Stimulated activated CD8-positive, alpha-beta memory T cell treated with anti-CD3 and anti-CD28 coated beads, Interleukin-4, amount 100 ng/mL, for 1 hour (primary cell): ENCODE measurements at places on chromosomes 13 and 19.

GRCh38 chr13:110542169-110542796 lies 19.2 kb downstream of the RAB20 start:
- no peak for DNase-seq

DNA sequence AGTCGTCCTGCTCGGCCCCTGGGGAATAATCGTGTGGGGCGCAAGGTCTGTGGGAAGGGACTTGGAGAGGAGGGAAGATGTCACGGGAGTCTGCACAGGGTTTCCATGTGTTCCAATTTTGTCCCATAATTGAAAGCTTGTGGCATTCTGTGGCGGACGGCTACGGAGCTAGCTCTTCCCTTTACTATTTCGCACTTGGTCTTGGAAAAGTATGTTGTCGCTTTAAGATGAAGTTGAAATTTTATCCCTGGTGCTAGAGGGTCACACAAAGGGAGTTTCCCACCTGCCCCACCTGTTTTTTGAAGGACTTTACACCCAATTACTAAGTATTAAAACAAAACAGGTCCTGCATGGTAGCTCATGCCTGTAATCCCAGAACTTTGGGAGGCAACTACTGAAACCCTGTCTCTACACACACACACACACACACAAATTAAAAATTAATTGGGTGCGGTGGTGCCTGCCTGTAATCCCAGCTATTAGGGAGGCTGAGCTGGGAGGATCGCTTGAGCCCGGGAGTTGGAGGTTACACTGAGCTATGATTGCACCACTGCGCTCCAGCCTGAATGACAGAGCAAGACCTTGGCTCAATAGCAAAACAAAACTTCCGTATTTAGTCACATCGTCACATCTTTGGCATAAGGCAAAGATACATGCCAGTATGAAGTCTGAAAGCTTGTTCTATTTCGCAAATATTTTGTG lies 967 bp upstream of the TPT1 start:
- no peak for DNase-seq

DNA sequence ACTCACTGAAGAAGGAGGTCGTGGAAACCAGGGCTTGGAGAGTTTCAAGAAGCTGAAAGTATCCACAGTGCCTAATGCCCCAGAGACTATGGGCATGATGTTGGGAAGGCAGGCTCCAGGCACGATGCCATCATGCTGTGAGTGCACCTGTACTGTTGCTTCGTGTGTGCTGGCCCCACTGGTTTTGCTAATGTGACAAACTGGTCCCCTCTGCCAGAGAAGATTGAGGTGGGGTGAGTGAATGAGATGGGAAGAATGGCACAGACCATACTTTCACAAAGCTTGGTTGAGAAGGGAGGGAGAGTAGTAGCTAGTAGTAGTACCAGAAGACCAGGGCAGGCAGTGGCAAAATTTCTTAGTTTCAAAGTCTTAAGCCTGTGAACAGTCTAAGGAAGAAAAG lies 19.0 kb upstream of the POP4 start:
- no peak for DNase-seq

DNA sequence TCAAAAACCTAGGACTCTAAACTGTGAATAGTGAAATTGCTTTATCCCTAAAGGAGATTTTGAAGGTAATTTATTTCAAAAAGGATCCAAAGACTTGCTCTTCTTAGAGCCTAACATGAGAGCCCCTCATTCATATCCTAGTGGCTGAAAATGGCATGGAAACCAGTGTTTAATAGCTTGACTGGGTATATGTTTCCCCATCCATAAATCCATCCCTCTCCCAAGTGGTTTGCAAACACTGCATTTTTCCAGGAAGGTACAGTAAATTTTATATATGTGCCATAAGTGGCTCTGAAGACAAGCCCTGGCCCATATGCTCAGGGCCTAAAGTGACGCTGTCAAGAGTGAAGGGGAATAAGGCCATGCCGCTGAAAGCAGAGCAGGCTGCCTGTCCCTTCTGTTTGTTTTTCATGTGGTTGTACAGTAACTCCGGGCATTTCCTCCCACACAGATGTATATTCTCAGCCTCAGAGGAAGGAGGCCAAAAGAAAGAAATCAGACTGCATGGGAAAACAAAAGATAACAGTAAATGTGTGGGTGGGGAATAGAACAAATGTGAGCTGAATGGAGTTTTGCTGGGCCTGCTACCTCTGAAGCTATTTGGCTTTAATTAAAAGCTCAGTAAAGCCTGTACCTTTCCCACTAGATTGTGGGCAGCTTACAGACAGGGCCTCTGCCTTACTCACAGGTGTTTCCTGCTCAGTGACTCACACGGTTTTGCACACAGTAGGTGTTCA lies 181.9 kb downstream of the PCDH9 start:
- no peak for DNase-seq

DNA sequence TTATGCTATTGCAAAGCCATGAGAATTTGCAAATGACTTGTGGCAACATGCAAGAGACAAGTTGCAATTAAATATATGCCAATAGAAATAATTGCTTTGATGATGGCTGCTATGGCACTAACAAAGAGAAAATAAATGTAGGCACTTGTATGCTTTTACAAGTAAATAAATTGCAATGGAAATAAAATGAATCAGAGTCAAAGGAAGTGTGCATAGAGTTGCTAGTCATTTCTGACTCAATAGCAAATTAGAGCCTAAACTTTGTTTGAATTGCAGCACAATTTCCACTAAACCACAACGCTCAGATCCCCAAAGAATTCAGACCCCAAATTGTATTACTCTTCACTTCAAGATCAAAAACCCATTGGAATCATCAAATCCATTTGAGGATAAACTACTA lies 792.1 kb upstream of the ARGLU1 start:
- no peak for DNase-seq

- no peak for DNase-seq
Measured at GRCh38 chr13:30529085-30529834, 63.5 kb upstream of the HMGB1 start.

GRCh38 chr13:86383151-86383550 lies 583.9 kb upstream of the SLITRK6 start:
- DNase-seq = no peak

DNA sequence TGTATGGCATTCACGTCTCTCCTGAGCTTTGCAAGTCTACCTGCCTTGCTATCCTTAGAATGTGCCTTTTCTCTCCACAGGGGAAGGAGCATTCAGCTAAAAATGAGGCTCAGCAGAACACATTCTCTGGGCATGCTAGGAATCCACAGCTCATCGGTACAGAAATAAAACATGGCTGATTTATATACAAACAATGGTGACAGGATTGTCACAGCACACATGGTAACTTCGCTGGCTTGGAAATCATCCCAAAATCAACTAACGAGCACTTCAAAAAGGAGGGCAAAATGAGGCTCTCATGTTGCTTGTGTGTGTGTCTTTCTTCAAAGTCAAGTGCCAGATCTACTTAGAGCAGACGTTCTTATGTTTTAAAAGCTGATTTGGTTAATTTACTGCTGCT lies 373.0 kb downstream of the FGF14 start:
- DNase-seq = no peak

DNA sequence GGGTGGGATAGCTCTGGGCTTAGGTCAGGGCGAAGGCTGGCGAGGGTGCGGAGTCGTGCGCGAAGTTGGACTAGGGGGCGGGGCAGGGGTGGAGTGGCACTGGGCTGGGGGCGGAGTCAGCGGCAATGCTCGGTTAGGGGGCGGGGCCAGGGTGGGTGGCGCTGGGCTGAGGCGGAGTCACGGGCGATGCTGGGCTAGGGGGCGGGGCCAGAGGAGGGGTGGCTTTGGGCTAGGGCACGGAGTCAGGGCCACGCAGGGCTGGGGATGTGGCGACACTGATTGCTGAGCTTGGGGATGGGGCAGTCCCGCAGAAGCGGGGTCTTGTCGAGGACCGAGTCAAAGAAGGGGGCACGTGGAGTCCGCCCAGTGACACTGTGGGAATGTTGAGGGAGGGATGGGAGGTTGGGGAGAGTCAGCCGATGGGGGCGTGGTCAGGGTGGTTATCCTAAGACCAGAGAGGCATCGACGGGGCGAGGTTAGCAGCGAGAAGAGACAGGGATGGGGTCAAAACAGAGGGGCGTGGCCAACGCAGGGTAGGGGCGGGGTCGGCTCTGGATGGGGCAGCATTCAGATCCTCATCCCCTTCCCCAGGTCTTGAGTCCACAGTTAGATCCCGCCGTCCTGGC lies 8.7 kb downstream of the HOMER3 start:
- peak; percentile 66 for DNase-seq

GRCh38 chr19:51480590-51480989 lies 2.3 kb downstream of the CEACAM18 start:
- DNase-seq = no peak

DNA sequence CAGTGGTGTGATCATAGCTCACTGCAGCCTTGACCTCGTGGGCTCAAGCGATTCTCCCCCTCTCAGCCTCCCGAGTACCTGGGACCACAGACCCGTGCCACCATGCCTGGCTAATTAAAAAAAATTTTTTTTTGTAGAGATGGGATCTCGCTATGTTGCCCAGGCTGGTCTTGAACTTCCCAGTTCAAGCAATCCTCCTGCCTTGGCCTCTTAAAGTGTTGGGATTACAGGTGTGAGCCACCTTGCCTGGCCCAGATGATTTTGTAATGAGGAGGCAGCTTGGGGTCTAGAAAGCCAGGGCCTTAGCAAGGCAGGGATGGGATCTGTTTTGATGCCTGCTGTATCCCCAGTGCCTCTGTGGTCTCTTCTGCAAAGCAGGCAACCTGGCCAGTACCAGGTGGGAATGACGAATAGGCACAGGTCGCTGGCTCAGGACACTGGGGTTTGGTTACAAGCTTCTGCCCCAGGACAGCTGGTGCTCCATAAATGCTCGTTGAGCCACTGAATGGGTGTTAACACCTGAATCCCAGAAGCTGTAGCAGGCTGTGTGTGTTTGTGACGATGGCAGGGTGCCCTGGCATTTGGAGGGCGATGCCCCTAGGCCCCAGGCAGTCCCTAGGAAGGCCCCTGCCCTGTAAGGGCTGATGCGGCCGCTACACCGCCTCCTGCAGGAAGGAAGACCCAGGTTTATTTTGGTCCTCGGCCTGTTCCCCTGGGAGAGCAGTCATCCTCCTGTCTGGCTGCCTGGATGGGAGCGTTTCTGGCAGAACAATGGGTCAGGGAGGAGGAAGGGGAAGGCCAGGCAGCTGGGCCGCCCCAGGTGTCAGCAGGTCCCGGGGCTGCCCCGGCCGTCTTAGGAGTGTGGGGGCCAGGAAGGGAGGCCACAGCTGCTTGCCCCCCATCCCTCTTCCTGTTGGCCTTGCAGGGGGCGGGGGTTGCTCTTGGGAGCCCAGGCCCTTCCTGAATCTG lies 8.6 kb downstream of the TNFAIP8L1 start:
- DNase-seq = no peak

DNA sequence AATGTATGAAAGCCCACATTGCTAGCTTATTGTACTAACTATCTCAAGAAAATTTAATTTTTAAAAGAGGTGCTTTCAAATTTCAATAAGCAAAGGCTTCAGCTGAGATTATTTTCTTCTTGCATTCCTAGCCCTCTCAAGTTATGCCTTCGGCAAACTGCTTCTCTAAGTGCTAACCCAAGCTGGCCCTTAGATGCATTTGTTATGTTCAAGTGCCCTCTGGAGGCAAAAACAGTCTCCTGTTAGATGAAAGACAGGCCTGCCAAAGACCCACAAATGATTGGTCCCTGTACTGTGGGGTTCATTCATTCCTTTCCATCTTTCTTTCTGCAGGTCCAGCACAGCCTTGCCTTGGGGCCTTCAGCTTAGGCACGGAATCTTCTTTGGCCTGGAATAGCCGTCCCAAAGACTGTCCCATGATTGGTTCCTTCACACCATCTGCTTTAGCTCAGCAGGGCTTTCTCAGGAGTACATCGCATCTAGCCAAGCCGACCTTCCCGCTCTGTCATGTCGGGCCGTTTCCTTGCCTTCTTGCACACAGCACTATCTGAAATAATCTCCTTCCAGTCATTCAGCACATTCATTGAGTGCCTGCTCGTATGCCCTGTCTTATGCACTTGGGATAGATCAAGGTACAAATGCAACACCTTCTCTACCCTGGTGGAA lies 26.4 kb upstream of the TPTE2 start:
- no peak for DNase-seq

GRCh38 chr13:75220861-75221260 lies 261.1 kb downstream of the TBC1D4 start:
- DNase-seq = no peak

DNA sequence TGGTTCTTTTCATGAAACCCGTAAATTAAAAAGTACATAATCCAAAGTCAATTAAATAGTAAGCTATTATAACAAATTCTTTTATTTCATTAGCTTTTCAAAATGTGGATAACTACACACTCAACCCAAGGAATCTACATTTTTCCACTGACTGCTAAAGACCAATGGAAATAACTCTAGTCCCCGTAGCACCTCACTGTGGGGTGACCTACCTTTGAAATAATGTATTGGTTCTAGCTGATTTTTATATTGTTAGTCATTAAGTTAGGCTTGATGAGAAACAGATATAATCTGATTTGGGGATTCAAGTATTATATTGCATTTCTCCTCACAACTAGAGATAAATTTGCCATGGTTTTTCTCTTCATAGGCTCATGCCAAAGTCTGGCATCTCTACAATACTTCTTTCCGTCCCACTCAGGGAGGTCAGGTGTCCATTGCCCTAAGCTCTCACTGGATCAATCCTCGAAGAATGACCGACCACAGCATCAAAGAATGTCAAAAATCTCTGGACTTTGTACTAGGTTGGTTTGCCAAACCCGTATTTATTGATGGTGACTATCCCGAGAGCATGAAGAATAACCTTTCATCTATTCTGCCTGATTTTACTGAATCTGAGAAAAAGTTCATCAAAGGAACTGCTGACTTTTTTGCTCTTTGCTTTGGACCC lies 37.3 kb downstream of the KL start:
- DNase-seq = no peak

- DNase-seq = no peak
Measured at GRCh38 chr13:28347456-28348371, 147.2 kb downstream of the FLT1 start.

DNA sequence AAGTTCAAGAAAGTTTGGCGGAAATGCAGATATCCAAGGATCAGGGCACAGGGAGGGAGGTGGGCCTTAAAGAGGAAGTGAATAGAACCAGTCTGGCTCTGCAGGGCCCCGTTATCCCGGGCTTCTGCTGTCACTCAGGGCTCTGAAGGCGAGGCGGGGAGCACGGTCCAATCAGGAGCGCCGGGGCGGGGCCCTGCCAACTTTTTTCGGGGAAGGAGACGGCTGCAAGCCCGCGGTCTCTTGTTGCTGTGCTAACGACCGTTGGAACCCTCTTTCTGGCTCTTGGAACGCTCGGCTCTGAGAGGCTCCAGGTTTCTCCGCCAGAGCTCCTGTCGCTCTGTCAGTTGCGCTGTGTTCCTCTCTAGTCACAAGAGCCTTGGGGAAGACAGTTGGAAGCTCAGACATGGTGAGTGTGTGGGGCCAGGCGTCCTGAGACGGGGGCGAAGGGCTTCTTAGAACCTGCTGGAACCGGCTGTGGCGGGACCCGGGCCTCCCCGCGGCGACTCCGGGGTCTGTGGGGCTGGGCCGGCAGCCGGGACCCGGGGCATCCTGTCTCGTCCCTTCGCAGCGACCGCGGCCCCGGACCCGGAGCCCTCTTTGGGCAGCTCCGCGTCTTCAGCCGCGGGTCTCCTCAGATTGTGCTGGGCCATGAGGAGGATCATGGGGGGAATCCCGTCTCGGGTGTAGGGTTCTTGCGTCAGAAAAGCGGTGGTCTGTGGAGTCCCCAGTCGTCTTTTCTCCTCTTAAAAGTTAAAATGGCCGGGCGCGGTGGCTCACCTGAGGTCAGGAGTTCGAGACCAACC lies 27.7 kb downstream of the ZNF844 start:
- DNase-seq = peak; percentile 10

GRCh38 chr13:73820688-73821087 lies 313.5 kb downstream of the KLF12 start:
- DNase-seq = no peak

- DNase-seq = no peak
Measured at GRCh38 chr19:41871573-41872383, 5.3 kb upstream of the CD79A start.

GRCh38 chr19:18321734-18322102 lies 1.2 kb downstream of the LSM4 start:
- DNase-seq = no peak
